Cardiac fibroblast (primary cell): ENCODE measurements at places on chromosomes 12 and 14.
A peak's percentile ranks its signal among the peaks of the same experiment; 100 is the strongest.

GRCh38 chr14:80215756-80216581 is 4.7 kb upstream of the DIO2 start:
- peak; percentile 91 for DNase-seq

DNA sequence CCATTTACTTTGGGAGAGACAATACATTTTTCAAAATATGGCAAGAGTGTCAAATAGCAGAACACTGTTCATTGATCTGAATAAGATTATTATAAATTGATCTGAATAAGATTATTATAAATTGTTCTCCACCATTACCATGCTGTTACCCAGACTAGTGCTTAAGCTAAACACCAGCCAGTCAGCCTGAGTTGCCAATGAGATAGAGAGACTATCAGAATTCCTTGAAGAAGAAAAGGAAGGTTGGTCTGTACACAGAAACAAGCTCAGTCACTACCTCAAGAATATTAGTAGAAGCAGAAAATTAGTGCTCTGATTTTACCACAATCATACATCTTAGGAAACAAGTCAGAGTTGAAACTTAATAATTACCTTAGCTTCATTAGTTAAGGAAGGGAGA is 469.8 kb downstream of the FOXG1 start:
- DNase-seq, result no peak

DNA sequence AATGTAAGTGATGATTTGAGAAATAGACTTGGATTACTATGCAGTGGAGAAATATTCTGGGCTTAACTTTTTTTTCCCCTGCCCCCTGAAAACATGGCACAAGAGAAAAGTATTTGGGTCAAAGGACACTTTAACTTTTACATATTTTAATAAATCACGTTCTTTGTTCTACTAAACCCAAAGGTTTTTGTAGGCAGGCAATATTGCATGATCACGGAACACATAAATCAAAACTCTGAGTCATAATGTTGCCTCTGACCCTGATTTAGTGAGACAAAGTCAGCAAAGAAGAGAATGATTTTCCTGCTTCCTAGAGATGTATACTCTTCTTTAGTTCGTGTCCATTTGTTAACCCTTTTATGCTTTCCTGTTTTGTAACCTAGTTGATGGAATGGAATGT is 38.0 kb downstream of the ABCD2 start:
- peak; percentile 17 for DNase-seq

GRCh38 chr14:51527073-51527472 is 124.6 kb upstream of the FRMD6 start:
- DNase-seq, result peak; percentile 59

DNA sequence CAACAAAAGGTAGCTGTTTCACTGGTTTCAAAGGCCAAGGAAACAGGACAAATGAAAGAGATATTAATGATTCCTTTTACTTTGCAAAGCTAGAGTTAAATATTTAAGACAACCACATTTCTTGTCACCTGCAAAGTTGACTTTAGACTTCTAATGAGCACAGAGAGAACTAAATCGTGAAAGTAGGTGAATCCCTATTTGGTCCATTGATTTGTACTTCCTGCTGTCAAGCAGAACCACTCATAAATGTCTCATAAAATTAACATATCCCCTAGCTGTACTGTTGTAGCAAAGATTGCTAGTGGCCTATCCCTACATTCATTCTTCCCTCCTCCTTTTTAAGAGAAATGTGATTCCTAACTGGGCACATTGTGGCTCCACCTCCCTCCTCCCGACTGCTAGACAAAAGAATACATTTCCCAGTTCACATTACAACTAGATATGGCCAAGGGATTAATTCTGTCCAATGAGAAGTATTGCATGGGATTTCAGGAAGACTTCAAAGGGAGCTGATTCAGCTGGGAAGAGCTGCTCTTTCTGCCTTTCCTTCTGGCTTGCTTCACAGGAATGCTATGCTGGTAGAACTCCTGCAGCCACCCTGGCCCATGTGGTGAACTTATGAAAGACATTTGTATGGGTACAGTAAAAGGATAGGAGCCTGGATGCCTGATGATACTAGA is 227.5 kb upstream of the ABCD2 start:
- DNase-seq, result no peak

- DNase-seq, result peak; percentile 51
These were observed 37.7 kb downstream of the LRRC74A start for GRCh38 chr14:76863724-76864407.
